ENCODE measurements at places on chromosomes 2 and 18.

GRCh38 chr18:55012008-55012407, 52.7 kb upstream of the CCDC68 start:
- peaks cover 18% of the 10 kb centered on the region for H3K27me3 ChIP-seq
- H3K4me3 ChIP-seq: no peak overlapping the region
- no peaks in the 10 kb centered on the region for H3K4me1 ChIP-seq
- DNase-seq: no peak
- no peak overlapping the region for H3K27ac ChIP-seq

- no peaks in the 10 kb centered on the region for H3K36me3 ChIP-seq
- no peak overlapping the region for H3K4me3 ChIP-seq
- no peak for DNase-seq
Measured at GRCh38 chr2:9105601-9106337, 100.8 kb upstream of the ASAP2 start.

- DNase-seq: no peak
- H3K27me3 ChIP-seq: no peaks in the 10 kb centered on the region
- no peak overlapping the region for H3K27ac ChIP-seq
- H3K4me3 ChIP-seq: no peak overlapping the region
- no peaks in the 10 kb centered on the region for H3K4me1 ChIP-seq
Measured at GRCh38 chr2:111686994-111687393, 197.0 kb downstream of the ANAPC1 start.

GRCh38 chr18:55300421-55300935, 287.5 kb downstream of the TCF4 start:
- H3K27me3 ChIP-seq: no peaks in the 10 kb centered on the region
- no peak for DNase-seq
- no peak overlapping the region for H3K27ac ChIP-seq
- H3K36me3 ChIP-seq: no peaks in the 10 kb centered on the region
- no peaks in the 10 kb centered on the region for H3K4me1 ChIP-seq
- H3K4me3 ChIP-seq: no peak overlapping the region

- no peak for DNase-seq
- no peak overlapping the region for H3K4me3 ChIP-seq
- H3K27ac ChIP-seq: no peak overlapping the region
- H3K36me3 ChIP-seq: peaks cover 2% of the 10 kb centered on the region
- peaks cover 56% of the 10 kb centered on the region for H3K27me3 ChIP-seq
Measured at GRCh38 chr2:20439193-20439475, 7.7 kb upstream of the RHOB start.

Data from central memory CD8-positive, alpha-beta T cell (primary cell).